Fibroblast of skin of right biceps (primary cell): ENCODE measurements at places on chromosomes 3 and 15.

- DNase-seq = no peak
Observed at GRCh38 chr3:128237348-128238183, 84.3 kb downstream of the EEFSEC start.

- no peak for DNase-seq
Observed at GRCh38 chr3:52359116-52359855, 43.2 kb downstream of the DNAH1 start.

DNA sequence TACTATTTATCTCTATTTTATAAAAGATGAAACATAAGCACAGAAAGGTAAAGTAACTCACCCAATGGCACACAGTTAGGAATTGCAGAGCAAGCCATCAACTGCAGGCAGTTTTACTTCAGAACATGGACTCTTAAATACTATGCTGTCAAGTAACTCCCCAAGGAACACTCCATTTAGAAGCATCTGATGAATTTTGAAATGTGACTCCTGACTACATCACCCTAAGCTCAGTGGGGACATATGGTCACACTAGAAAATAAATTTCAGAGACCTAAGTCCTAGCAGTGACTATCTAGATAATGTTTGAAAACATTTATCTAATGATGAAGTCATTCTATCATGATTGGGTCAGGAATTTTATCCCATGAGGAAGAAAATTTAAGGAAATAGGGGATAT, 272.8 kb upstream of the ARRDC4 start:
- DNase-seq = no peak

DNA sequence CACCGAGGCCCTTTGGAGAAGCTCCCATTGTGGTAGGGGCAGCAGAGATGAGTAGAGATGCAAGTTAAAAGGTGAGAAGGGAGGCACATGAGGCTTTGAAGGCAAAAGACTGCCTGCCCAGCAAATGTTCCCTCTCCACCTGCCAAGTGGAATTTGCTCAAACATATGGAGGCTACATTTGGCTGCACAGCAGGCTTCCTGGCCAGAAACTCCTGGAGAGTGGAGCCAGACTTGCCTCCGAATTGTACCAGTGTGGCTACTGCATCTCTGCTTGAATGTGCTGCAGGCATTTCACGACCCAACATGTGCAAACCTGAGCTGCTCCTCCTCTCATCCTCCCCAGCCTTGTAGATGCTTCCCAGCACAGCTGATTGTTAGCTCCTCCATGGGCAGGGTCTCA, 229.2 kb downstream of the ZNF621 start:
- no peak for DNase-seq
